Upper lobe of right lung (tissue), 1 donor: ENCODE measurements at places on chromosomes 6 and 20. TPM values are rescaled to one million over a fixed set of nuclear protein-coding genes. Genes with fewer than 3 reads are reported as not detected.

The UBD gene
- total RNA-seq = 1.1 TPM

The LIN28B gene
- not detected for total RNA-seq

The OR2J3 gene
- total RNA-seq = not detected

- H3K4me3 ChIP-seq = peak overlapping the region; percentile 13
- H3K27me3 ChIP-seq = no peaks in the 10 kb centered on the region
- DNase-seq = peak; percentile 81
- H3K4me1 ChIP-seq = peaks cover 20% of the 10 kb centered on the region
- peak overlapping the region; percentile 28 for H3K27ac ChIP-seq
Measured at GRCh38 chr6:158026054-158026900, 44.6 kb downstream of the SYNJ2 start.

GRCh38 chr20:10501402-10501801 lies 66.3 kb downstream of the SLX4IP start:
- H3K36me3 ChIP-seq = no peaks in the 10 kb centered on the region
- no peaks in the 10 kb centered on the region for H3K27me3 ChIP-seq
- H3K4me1 ChIP-seq = peaks cover 27% of the 10 kb centered on the region

- peaks cover 8% of the 10 kb centered on the region for H3K4me1 ChIP-seq
- H3K27ac ChIP-seq = no peak overlapping the region
- H3K4me3 ChIP-seq = no peak overlapping the region
- H3K27me3 ChIP-seq = no peaks in the 10 kb centered on the region
Measured at GRCh38 chr6:20996099-20996498, 461.8 kb downstream of the CDKAL1 start.

DNA sequence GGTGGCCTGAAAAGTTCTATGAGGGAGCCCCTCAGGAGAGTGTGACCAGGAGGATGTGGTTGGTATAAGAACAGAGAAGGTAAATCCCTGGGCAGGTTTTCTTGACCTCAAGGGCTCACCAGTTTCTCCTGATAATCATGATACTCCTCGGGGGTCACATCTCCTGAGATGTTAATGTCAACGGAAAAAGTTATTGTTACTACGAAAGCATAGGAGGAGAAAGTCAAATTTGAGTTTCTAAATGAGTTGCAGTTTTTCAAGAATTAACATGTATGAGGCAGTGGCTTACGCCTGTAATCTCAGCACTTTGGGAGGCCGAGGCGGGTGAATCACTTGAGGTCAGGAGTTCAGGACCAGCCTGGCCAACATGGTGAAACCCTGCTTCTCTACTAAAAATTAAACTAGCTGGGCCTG lies 23.4 kb downstream of the MGME1 start:
- peaks cover 20% of the 10 kb centered on the region for H3K36me3 ChIP-seq
- peaks cover 6% of the 10 kb centered on the region for H3K4me1 ChIP-seq
- no peak overlapping the region for H3K4me3 ChIP-seq
- H3K27me3 ChIP-seq = no peaks in the 10 kb centered on the region
- no peak overlapping the region for H3K27ac ChIP-seq

- H3K36me3 ChIP-seq = no peaks in the 10 kb centered on the region
- H3K4me1 ChIP-seq = no peaks in the 10 kb centered on the region
- no peak for DNase-seq
- H3K4me3 ChIP-seq = no peak overlapping the region
- no peaks in the 10 kb centered on the region for H3K27me3 ChIP-seq
Measured at GRCh38 chr6:90496258-90497016, 90.4 kb downstream of the MAP3K7 start.

GRCh38 chr6:142035890-142036289 lies 96.8 kb upstream of the GJE1 start:
- H3K27ac ChIP-seq = no peak overlapping the region
- no peaks in the 10 kb centered on the region for H3K36me3 ChIP-seq
- H3K4me3 ChIP-seq = no peak overlapping the region
- H3K27me3 ChIP-seq = no peaks in the 10 kb centered on the region
- H3K4me1 ChIP-seq = no peaks in the 10 kb centered on the region
